ENCODE measurements at places on chromosomes 2 and 18.

DNA sequence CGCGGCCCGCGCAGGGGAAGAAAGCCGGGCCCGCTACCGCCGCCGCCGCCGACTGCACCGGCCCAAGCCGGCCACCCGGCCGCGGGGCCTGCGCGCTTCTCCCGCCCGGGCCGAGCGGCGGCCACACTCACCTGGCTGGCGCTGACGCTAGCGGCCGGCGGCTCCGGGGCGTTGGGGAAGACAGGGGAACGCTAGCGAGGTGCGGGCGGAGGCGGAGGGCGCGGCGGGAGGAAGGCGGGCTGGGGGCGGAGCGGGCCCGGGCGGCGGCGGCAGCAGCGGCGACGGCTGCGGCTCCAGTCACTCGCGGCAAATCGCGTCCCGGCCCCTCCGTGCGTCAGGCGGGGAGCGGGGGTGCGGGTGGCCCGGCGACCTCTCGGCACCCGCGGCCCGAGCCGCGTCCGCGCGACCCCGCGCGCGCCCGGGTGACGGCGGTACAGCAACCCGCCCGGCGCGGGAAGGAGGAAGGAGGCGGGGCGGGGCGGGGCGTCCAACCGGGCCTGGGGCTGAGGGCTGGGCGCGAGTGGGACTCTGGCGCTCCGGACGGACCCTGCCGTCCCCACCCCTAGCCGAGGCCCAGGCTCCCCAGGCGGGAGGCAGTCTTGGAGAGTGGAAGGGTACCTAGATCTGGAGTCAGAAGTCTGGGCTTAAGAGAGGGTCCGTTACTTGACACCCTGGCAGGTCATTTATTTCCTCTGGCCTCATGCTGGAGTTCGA is at the start of gene SESTD1:
Gene SESTD1, minus strand, starts transcription at position 465 of the 714 bp plus-strand sequence. CDS start 72,991 bp downstream, outside the sequence.
- peak; percentile 21 for DNase-seq

DNA sequence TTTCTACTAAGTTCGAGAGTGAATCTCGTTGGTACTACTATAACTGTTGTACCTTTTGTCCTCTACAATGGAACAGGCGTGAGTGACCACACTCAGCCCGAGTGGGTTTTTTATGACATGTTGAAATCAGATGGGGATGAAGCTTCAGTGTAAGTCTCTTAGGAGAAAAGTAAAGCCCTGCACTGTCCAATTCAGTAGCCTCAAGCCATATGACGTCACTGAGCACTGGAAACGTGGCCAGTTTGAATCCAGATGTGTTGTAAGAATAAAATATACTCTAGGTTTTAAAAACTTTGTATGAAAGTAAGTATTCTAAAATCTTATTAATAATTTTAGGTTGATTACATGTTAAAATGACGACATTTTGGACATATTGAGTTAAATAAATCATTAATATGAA is 101.7 kb upstream of the SP3 start:
- DNase-seq, result no peak

DNA sequence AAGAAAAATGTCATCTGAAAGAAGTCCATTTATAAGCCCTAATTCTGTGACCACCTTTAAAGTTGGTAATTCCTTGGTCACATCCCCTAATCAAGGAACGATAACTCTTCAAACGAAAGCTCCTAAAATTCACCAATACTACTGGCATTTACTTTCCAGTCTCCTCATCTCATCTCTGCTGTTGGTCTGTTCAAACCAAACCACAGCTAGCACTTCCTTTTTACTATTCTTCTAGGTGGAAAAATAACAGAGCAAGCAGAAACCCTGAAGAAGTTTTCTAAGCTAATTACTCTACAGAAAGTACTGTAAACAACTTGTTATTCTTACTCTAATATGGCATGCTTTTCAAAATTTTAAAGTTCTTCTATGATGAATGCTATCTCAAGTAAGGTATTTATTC is 21.6 kb downstream of the TIA1 start:
- DNase-seq, result no peak

DNA sequence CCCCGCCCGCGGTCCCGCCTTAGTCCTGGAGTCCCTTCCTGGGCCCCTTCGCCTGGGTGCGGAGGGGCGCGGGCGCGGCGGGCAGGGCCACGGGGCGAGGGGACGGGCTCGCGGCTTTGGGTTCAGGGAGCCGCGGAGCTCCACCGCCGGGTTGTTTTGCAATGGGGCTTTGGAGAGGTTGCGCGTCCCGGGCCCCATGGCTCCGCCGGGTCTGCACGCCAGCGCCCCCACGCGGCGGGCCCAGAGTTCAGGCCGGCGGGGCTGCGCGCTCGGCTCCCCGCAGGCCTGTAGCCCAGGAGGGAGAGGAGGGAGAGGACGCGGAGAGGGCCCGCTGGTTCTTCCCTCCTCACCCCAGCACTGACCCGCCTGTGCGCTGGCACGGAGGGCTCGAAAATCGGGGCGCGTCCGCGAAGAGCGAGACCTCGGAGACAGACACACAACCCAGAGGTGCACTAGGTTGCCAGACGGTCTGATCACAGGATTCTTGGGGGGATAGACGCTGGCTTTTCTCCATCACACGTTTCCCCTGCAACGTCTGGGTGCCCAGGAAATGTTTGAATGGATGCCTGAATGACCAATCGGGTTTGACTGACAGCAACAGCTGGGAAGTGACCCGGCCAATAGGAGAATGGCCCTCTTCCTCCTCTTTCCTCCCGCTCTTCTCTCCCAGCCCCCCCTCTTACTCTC is 4.9 kb upstream of the SIX2 start:
- DNase-seq, result no peak

- no peak for DNase-seq
Measured at GRCh38 chr2:182542501-182543258, 115.8 kb upstream of the PDE1A start.

DNA sequence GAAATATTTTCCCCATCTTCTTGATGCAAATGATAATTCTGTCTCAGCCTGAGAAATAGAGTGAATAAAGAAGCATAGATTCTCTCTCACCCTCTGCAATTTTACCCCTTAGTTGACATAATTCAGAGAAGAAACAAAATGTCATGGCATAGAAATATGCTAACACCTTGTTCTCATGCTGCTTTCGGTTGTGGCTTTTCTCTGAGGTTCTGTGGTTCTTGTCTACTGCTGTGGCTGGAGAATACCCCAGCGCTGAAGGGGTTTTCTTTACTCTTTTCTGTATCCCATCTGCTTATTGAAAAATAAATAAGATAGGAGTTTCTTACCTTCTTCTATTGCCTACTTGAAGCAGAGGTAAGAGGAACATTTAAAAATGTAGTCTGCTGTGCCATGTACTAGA is 15.4 kb upstream of the RAB27B start:
- no peak for DNase-seq

GRCh38 chr2:45275242-45275805 is 266.1 kb upstream of the SIX2 start:
- DNase-seq, result no peak

DNA sequence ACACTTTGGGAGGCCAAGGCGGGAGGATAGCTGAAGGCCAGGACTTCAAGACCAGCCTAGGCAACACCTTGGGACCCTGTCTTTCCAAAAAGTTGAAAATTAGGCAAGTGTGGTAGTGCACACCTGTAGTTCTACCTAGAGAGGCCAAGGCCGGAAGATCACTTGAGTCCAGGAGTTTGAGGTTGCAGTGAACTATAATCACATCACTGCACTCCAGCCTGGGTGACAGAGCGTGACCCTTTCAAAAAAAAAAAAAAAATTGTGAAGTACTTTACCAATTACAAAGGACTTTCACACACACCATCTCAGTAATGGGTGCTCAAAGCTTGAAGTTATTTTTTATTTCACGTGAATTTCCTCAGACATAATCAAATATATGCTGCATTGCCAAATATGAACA is 65.0 kb downstream of the ATAD2B start:
- no peak for DNase-seq

- no peak for DNase-seq
Measured at GRCh38 chr2:227221120-227221519, 56.7 kb downstream of the COL4A3 start.

DNA sequence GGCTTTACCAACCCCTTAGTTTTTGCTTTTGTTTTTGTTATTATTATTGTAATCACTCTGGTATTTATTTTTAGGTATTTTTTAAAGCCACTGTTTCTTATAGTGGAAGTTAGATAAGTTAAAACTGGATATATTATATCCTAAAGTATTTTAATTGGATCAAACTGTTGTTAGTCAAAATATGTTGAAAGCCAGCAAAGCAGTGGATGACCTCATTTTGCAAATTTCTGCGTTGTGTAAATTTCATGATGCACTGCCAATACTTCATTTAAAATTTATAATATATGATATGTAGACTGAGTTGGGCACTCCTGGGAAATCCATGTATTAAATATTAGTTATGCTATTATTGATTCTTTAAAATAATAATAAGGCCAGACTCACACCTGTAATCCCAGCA is 661.7 kb upstream of the NRXN1 start:
- DNase-seq, result no peak

DNA sequence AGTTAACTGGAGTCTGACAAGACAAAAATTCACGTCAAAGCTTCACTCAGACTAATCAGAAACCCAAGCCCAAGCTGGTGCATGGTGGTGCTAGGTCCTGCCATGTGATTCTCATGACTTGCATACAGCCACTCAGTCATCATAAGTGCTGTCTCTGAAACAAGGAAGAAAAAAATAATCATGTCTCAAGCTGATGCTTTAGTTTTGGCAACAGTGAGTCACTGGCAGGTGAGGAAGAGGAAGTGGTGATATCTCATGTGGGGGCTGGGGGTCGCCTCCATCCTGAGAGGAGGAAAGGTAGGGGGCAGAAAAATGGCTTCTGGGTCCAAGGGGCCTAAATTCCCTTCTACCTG is 136.3 kb downstream of the TMEM163 start:
- no peak for DNase-seq

- DNase-seq, result no peak
Measured at GRCh38 chr2:201280191-201281040, 20.1 kb downstream of the CASP8 start.

DNA sequence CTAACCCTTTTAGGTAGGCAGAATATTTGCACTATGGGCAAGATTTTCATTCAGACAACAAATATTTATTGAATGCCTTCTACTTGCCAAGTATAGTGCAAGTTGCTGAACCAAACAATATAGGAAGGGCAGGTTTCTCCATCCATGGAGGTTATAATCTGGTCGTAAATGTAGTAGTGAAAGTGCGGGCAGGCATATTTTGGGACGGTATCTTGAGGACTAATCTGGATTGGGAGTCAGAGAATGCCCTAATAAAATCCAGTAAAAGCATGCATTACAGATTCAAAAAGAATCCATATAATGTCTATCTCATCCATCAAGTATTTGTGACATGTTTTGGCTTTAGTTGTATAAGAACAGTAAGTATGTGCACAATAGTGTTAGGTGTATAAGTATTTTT is 1.7 kb upstream of the NDUFV2 start:
- no peak for DNase-seq

GRCh38 chr2:38233231-38233983 is 143.7 kb downstream of the ATL2 start:
- no peak for DNase-seq

DNA sequence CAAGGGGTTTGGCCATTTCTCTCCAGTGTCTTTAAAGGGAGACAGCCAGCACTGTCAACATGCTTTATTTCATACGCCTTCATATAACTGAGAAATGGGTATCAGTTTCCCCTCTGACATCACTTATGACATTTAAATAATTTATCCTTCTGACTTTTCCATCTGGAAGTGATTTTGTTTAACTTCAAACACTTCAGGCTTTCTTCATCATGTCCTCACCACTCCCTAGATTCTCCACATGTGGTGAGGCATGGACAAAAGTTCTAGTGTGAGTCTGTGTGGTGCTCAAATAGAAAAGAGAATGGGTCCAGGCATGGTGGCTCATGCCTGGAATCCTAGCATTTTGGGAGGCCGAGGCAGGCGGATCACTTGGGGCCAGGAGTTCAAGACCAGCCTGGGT is 158.6 kb downstream of the TXNL1 start:
- no peak for DNase-seq

GRCh38 chr18:46329736-46330246 is 225.6 kb downstream of the HAUS1 start:
- DNase-seq, result no peak

DNA sequence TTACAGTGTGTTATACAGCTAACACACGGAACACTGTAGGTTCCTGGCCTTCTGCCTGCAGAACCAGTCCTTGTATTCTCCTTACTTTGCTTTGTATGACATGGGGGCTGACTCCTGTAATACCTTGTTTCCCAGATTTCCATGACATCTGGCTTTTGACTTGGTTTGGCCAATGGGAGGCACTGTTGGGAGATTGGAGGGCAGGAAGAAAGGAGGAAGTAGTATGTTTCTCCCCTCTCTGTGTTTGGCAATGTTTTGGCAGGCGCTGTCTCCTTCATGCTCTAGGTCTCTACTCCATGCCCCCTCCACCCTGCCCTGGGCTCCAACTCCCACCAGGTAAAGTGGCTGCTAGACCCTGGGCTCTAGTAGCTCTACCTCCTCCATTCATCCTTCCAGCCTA is 331.1 kb upstream of the SLC14A2 start:
- DNase-seq, result no peak

DNA sequence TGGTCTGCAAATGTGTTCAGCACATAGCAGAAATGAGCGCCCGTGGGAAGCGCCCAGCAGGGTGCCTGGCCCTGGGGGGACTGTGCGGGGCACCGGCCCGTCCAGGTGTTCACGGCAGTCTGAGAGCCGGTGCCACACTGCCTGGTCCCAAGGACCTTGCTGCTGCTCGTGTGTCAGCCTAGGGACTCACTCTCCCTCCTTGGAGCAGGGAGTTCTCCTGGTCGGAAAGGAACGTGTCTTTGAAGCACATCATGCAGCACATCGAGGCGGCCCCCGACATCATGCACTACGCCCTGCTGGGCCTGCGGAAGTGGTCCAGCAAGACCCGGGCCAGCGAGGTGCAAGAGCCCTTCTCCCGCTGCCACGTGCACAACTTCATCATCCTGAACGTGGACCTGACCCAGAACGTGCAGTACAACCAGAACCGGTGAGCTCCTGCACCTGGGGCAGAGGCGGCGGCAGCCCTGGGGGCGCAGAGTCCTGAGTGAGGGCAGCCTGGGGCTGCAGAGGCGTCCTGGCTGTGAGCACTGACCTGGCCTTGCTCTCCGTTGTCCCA is 36.0 kb downstream of the NTSR2 start:
- no peak for DNase-seq

- no peak for DNase-seq
Measured at GRCh38 chr2:19337742-19338141, 20.7 kb downstream of the OSR1 start.

DNA sequence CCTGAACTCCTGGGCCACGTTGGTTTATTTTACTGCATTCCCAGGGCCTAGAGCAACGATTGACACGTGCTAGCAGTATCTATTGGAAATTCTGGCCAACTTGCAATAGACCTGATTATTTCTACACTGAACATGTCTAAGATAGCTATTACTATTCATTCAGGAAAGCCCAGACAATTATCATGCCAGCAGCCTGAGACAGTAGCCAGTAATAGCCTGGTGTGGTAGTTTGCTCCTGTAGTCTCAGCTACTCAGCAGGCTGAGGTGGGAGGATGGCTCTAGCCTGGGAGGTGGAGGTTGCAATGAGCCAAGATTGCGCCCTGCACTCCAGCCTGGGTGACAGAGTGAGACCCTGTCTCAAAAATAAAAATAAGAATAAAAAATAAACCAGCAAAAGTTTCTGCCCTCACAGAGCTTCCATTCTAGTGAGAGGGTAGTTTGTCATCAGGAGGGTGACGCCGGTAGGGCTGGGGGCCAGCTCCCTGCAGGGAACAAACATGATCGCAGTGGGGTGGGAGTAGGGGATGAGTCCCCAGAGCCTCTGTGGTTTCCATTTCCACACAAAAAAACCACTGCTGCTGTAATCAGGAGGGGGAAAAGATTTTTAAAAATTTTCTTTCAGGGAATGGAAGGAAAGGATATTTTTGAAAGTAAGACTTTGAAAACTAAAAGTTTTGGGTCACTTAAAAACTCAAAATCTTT is 4.3 kb downstream of the CASP8 start:
- no peak for DNase-seq
